ENCODE measurements at places on chromosomes 16 and 17.

DNA sequence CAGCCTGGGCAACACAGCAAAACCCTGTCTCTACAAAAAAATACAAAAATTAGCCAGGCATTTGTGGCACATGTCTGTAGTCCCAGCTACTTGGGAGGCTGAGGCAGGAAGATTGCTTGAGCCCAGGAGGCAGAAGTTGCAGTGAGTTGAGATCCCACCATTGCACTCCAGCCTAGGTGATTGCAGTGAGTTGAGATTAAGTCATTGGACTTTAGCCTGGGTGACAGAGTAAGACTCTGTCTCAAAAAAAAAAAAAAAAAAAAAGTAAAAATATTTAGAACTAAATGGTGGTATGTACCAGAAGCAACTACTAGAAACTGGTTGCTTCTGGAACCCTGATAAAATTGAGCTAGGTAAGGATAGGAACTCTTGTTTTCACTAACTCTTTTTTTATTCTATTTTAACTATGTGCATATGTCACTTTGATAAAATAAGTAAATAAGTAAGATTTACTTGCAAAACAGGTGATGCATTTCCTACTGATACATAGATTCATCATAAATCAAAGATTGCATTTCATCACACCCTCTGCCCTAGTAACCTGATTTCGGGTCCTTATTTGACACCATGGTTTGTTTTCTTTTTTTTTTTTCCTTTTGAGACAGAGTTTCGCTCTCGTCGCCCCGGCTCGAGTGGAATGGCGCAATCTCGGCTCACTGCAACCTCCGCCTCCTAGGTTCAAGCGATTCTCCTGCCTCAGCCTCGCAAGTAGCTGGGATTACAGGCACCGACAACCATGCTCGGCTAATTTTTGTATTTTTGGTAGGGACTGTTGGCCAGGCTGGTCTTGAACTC lies 66.0 kb downstream of the USP32 start:
- ATAC-seq, result no peak

DNA sequence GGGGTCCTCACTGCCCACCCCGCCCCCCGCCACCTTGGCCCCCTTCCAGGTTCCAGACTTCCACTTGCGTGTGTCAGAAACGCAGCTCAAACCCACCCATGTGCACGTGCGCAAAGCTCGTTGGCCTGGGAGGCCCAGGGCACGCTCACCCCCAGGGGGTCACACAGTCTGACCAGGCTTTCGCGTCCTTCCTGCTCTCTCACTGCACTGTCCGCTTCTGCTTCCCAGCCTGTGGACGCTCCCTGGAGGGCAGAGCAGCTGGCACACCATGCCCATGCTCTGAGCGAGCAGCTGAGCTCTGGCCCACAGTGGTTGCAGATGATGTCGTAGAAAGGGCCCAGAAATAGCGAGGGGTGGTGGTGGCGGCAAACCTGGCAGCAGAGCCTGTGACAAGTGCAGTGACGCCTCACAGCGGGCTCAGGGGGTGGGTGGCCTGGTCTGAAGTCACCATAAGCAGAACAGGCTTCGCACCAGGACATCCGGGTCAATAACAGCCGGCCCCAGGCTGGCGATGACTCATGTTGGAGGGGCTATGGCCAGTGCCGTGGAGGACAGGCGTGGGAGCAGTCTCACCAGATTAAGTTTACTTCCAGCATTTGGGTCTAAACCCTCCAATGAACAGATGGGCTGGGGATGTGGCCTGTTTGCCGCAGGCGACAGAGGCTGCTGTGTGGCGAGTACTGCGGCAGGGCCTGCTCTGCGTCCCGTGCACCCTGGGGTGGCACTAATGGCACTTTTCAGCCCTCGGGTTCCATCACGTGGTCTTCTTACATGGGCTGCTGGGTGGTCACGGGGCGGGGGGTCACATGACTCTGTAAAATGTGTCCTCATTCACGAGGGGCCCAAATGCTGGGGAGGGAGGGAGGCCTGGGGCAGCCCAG lies 49.0 kb downstream of the NT5M start:
- ATAC-seq, result no peak

DNA sequence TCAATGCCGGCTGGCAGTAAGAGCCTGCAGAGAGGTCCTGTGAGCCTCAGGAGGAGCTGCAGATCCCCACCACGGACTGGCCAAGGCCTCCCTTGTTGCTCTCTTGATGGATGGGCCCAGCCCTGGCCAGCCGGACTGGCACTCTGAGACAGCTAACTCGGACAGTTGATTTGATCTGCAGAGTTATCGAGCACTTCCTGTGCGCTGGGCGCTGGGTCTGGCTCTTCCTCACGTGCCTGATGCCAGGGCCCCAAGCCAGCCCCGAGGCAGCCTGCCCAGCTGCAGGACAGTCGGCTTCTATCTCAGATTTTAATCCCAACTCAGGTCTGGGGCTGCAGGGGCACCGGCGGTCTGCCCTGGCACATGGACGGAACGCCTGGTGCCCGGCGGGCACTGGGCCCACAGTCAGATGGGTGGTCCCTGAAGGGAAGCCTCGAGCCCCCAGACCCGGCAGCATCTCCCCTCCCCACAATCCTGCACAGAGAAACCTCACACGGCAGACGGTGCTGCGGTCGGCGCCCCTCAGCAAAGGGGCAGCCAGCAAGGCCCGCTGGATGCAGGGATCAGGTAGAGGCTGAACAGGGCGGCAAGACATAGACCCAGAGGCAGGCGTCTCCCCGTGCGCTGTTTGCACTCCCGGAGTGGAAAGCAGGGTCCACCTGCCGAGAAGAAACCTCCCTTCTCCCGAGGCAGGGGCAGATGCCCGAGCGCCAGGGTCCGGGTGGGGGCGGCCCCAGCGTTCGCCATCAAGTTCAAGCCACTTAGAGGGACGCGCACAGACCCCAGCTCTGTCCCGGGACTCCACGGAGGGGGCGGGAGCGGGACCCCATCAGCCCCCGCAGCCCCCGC lies 34.0 kb downstream of the TIMM22 start:
- ATAC-seq, result peak; percentile 14

DNA sequence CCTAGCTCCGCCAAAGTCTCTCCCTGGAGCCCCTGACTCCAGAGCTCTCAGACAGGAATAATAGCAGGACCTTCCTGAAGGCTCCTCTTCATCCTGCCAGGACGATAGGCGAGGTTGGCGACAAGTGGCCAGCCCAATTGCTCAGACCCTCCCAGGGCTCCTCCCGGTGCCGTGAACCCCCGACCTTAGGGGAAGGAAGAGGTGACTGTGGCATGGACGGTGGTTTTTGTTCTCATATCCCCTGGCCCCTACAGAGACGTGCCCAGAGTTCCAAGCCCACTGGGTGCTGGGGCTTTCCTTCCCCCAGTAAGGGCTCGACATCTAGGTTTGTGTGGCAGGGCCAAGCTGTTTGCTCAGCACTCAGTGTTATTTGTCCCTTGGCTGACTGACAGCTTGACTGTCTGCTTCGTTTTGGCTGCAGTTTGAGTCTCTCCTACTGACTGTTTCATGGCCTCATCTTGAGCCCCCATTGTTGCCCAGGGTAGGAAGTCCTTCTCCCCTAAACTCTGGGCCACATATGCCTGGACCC lies 4.6 kb upstream of the ADCY7 start:
- ATAC-seq, result no peak

- no peak for ATAC-seq
Measured at GRCh38 chr17:80786470-80786869, 205.2 kb upstream of the CHMP6 start.

- ATAC-seq, result no peak
Measured at GRCh38 chr17:7238420-7239090, 702 bp downstream of the PHF23 start.

GRCh38 chr16:84811529-84811928 lies 8.3 kb upstream of the CRISPLD2 start:
- ATAC-seq, result no peak

- no peak for ATAC-seq
Measured at GRCh38 chr16:48300391-48300856, 53.1 kb upstream of the ABCC11 start.

GRCh38 chr17:8066841-8067775 lies 20.4 kb downstream of the ALOX12B start:
- ATAC-seq, result no peak

GRCh38 chr16:74280448-74280847 lies 16.2 kb upstream of the PSMD7 start:
- no peak for ATAC-seq

DNA sequence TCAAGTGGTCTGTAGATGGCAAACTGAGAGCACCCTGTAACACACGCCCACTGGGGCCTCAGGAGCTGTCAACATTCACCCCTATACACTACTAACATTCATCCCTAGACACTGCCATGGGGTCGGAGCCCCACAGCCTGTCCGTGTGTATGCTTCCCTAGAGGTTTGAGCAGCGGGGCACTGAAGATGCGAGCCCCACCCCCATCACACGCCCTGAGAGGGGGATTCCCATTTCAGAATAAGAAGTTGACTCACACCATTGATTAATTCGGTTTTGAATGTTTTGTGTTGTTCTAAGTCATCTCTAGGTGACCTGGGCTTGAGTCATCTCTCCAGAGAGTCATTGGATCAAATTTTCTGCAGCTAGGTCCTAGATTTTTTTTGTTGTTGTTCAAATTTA lies 37.3 kb upstream of the MMD start:
- ATAC-seq, result no peak

GRCh38 chr17:68185820-68186219 lies 62.0 kb upstream of the AMZ2 start:
- no peak for ATAC-seq

- ATAC-seq, result no peak
Measured at GRCh38 chr17:10073941-10074340, 124.5 kb downstream of the GAS7 start.

DNA sequence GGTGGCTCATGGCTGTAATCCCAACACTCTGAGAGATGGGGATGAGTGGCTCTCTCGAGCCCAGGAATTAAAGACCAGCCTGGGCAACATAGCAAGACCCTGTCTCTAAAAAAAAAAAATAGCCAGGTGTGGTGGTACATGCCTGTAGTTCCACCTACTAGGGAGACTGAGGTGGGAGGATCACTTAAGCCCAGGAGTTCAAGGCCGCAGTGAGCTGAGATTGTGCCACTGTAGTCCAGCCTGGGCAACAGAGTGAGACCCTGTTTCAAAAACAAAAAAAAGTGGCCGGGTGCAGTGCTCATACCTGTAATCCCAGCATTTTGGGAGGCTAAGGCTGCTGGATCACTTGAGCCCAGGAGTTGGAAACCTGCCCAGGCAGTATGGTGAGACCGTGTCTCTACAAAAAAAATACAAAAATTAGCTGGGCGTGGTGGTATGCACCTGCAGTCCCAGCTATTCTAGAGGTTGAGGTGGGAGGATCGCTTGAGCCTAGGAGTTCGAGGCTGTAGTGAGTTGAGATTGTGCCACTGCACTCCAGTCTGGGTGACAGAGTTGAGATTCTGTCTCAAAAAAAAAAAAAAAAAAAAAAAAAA lies 3.0 kb downstream of the C16orf54 start:
- no peak for ATAC-seq

DNA sequence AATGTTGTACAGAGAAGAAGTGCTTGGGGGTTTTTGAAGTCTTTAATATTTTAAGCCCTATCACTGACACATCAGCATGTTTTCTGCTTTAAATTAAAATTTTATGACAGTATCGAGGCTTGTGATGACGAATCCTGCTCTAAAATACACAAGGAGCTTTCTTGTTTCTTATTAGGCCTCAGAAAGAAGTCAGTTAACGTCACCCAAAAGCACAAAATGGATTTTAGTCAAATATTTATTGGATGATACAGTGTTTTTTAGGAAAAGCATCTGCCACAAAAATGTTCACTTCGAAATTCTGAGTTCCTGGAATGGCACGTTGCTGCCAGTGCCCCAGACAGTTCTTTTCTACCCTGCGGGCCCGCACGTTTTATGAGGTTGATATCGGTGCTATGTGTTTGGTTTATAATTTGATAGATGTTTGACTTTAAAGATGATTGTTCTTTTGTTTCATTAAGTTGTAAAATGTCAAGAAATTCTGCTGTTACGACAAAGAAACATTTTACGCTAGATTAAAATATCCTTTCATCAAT lies 57.8 kb downstream of the HLF start:
- no peak for ATAC-seq

- peak; percentile 88 for ATAC-seq
Measured at GRCh38 chr17:15475631-15476354, 8.4 kb upstream of the CDRT4 start.

- no peak for ATAC-seq
Measured at GRCh38 chr16:85916141-85916890, 17.4 kb downstream of the IRF8 start.

GRCh38 chr17:35849469-35850348 lies 19.0 kb downstream of the HEATR9 start:
- ATAC-seq, result no peak

- no peak for ATAC-seq
Measured at GRCh38 chr17:58671969-58672368, 19.9 kb downstream of the TEX14 start.

DNA sequence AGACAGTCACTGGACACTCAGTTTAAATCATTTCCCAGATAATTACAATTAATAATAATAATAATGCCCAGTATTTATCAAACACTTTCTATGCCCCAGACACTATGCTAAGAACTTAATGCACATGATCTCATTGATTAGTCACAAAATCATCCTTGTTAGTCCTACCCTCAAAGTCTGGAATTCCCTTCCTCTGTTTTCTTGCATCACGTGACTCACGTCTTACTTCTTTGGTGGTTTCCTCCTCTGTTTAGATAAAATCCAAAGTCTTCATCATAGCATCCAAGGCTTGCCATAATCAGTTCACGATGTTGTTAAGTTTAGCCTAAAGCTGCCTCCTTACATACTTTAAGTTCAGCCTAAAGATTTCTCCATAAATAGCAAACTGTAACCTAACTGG lies 471.9 kb downstream of the PMP22 start:
- ATAC-seq, result no peak

GRCh38 chr16:71778780-71779179 lies 29.9 kb downstream of the AP1G1 start:
- no peak for ATAC-seq

DNA sequence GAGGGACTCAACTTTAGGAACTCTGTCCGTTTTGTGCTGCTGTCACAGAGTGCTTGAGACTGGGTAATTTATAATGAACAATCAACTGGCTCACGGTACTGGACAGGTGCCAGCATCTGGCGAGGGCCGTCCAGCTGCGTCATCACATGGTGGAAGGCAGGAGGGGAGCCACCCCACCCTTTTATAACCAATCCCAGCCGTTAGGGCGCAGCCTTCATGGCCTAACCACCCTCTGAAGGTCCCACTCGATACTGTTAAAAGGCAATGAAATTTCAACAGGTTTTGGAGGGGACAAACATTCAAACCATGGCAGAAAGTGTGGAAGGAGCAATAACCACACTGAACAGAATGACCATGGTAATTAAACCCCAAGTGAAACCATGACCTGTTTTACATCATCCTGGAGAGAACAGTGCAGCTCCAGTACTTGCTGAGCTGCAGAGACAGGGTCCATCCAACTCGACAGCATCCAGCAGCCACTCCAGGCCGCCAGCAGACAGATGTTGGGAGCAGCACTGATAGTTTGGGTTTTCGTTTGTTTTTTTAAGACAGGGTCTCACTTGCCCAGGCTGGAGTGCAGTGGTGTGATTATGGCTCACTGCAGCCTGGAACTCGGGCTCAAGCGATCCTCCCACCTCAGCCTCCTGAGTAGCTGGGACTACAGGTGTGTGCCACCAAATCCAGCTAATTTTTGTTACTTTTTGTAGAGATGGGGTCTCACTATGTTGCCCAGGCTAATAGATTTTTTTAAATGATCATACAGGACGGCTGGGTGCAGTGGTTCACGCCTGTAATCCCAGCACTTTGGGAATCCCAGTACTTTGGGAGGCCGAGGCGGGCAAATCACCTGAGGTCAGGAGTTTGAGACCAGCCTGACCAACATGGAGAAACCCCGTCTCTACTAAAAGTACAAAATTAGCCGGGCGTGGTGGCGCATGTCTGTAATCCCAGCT lies 11.0 kb downstream of the CHMP6 start:
- peak; percentile 60 for ATAC-seq

- no peak for ATAC-seq
Measured at GRCh38 chr16:72927199-72928089, 120.5 kb downstream of the ZFHX3 start.

GRCh38 chr16:89420204-89420603 lies 70.2 kb downstream of the ANKRD11 start:
- ATAC-seq, result no peak
